ENCODE measurements at places on chromosomes 5 and 9.

DNA sequence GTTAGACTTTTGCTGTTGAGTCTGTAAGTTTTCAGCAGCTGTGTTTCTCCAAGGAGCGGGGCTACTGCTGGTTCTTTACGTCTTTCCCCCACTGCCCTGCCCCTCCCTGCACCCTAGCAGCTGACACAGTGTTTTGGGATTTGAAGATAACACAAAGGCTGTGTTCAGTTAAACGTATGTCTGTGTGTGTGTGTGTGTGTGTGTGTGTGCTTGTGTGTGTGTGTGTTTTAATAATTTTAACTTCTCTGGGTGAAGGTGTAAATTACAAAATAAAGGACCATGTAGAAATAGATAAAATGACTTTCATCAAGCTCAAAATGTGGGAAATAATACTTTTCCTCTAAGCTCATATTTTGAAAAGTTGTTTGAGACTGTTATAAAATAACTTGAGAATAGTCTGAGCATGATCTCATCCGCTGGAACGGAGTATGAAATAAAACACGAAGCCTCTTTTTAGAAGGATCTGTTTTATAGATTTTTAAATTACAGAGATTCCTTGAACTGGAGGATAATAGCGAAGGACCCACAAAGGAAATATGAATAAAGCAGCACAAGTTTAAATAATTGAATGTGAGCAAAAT is 10.9 kb downstream of the ABL1 start:
- DNase-seq, result no peak

DNA sequence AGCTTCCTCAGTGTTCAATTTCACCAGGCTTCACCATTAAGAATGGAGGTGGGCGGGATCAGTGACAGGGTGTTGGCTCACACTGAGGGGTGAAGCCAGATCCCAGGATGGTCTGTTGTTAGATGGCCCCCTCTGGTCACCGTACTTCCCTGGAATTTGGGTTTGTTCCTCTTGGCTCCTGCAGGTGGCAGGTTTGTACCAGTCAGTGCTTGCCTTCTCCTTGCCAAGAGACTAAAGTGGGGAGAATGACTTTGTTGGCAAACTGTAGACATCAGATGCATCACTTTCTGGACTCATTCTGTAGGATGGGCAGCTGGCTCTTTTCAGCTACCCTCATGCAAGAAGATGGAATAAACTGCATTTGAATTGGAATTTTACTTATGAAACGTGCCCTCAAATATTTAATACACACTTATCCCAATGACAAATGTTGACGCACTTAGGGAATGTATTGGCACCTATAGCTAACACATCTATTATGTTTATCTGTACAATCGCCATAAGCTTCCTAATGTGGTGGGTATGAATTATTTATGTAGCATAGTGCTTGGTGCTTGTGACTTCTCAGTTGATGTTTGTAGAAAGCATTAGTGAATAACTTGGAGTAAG is 31.4 kb upstream of the ANKRD55 start:
- DNase-seq, result no peak

DNA sequence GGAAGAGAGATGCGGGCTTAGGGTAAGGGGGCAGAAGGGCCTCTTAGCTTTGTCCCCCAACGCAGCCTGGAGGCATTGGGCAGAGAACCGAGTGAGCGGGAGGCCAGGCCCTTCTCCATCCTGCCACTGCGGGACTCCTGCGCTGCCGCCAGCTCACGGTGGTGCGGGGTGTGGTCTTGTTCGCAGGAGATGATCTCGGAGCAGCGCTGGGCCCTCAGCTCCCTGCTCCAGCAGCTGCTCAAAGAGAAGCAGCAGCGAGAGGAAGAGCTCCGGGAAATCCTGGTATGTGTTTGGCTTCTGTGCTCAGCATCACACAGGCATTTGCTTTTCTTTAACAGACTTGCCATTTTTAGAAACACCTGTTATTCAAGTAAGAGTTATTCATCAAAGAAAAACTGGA is 41.3 kb downstream of the LRSAM1 start:
- DNase-seq, result no peak

GRCh38 chr5:56763711-56764466 is 51.5 kb upstream of the MAP3K1 start:
- no peak for DNase-seq

GRCh38 chr5:174307031-174307408 is 261.5 kb downstream of the NSG2 start:
- no peak for DNase-seq

- DNase-seq, result no peak
Measured at GRCh38 chr5:165525271-165525670, 2019.9 kb downstream of the MAT2B start.

DNA sequence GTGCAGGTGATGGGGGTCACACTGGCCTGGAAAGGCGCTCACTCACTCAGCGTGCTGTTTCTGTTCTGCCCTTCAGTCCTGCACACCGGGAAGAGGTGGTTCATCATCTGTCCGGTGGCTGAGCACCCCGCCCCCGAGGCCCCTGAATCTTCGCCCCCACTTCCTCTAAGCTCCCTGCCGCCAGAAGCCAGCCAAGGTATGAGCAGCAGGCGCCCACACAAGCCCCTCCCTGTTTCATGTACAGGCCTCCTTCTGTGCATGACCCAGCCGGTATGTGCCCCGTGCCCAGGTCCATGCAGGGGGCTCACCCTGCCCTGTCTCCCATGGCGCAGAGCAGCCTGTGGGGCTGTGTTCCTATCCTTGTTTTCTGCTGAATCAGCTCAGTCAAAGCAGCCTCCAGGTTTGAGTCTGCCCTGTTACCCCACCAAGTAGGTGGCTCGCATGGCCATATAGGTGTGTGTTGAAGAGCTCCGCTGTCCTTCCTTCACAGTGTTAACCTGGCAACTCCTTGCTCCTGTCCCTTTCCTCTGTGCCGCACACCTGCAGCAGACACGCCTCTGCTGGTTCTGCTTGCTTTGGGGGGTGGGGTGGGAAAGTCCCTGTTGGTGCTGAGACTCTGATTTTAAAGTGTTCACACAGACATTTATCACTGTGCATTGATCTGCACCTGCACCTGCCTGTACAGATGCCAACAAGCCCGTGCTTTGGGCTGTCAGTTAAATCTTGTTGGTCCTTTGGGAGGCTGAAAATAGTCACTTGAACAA is 84.8 kb downstream of the WNK2 start:
- no peak for DNase-seq

DNA sequence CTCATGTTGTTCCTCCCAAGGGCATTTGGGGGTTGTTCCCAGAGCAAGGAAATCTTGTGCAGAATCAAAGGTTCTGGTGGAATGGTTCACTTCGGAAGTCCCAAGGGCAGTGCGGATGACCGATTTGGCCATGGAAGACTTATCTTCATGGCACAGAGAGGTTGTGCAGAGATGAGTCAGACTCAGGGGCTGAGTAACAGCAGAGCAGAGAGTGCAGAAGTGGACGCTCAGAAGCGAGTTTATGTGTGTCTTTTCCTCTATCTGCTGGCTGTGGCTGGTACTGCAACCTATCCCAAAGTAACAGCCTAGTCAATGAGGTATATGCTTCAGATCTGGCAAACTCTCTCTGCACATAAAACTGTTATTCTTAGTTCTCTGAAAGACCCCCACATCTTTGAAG is 118.1 kb downstream of the DPYSL3 start:
- DNase-seq, result no peak

DNA sequence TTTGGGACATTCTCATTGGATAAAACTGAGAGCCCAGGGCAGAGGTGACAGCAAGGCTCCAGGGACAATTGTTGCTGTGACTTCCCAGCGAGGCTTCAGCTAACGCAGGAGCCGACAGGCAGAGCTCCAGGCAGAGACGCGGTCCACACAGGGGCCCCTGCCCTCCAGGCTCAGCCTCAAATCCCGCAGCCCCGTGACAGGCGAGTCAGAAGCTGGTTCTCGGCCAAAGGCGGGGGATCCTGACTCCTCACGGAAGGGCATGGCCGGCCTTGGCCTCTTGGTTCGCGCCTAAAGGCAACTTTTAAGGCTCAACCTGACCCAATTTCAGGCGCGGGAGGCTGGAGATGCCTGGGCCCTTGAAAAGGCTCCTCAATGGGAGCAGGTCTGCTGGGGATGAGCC is 21.3 kb downstream of the SLC12A7 start:
- DNase-seq, result no peak

GRCh38 chr9:127095411-127095810 is 27.0 kb downstream of the ANGPTL2 start:
- DNase-seq, result no peak

GRCh38 chr5:158164296-158165047 is 305.5 kb upstream of the CLINT1 start:
- DNase-seq, result no peak

- DNase-seq, result no peak
Measured at GRCh38 chr9:130830231-130830760, 4.8 kb upstream of the ABL1 start.

GRCh38 chr5:112186401-112186990 is 232.6 kb downstream of the EPB41L4A start:
- DNase-seq, result no peak

DNA sequence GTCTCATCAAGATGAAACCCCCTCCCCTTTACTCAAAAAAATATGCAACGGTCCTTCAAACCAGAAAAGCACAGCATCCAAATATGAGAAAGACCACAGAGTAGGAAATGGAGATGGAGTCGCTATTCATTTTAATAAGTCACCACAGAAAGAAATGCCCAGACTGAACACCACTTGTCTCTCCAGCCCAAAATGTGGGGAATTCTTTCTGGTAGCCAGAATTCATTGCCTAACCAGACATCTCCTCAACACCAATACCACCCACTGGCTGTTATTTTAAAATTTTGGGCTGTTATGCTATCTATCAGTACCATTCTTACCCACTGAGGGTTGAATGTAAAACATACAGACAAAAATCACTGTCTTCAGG is 100.1 kb downstream of the SUSD1 start:
- no peak for DNase-seq

- no peak for DNase-seq
Measured at GRCh38 chr5:173534031-173534430, 82.4 kb downstream of the BOD1 start.

GRCh38 chr5:60538955-60539866 is 160.8 kb downstream of the DEPDC1B start:
- no peak for DNase-seq

GRCh38 chr5:150580917-150581316 is 59.5 kb upstream of the SYNPO start:
- DNase-seq, result no peak

DNA sequence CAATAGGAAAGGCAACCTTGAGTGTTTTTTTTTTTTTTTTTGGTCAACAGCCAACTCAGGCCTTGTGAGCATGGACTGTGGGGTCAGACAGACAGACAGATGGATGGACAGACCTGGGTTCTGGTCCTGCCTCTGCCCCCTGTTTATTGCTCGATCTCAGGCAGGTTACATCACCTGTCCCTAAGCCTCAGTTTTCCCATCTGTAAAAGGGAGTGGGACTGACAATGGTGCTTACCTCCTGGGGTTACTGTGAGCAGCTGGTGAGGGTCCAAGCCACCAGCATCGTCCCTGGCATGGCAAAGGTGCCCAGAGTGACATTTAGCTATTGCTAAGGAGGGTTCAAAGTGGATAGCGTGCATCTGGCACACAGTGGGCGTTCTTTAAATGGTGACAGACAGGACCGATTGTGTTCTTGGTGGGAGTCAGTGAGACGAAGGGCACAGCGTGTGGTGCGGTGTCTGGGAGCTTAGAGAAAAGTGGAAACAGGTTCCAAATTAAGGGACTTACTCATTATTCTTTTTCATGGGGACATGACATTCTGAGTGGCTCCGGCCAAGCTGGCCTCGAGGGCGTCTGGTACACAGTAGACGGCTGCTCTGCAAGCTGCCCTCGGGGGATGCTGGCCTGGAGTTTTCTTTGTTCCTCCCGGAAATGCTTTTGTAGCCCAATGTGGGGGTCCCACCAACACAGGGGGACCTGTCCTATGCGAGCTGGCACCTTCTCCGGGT is 72.1 kb downstream of the COL27A1 start:
- no peak for DNase-seq

- peak; percentile 47 for DNase-seq
Measured at GRCh38 chr5:132103332-132103951, 29.9 kb downstream of the CSF2 start.

- no peak for DNase-seq
Measured at GRCh38 chr5:172458976-172459782, 4.9 kb upstream of the SH3PXD2B start.

DNA sequence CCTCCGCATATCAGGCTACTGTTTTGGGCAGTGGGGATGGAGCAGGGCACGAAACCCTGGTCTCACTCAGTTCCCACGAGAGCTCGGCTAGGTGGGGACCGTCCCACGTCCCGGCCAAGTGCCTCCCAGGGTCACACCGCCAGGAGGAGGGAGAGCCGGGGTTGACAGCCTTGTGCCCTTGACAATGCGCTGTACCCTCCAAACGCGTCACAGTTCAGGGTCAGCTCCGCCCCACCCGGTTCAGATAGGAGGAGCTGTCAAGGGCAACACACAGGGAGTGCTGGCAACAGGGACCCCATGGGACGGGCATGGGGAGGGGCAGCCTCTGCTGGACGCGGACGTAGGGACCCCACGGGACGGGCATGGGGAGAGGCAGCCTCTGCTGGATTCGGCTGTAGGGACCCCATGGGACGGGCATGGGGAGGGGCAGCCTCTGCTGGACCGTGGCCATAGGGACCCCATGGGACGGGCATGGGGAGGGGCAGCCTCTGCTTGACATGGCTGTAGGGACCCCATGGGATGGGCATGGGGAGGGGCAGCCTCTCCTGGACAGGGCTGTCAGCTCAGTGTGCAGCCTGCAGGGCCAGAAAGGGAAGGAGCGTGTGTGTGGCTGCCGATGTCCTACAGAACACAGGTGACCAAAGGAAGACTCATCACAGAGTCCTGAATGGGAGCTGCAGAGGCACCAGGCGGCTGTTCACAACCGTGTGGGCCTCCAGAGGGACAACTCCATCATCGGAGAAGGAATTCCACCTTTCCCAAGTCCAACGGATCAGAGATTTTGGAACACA is 29.4 kb downstream of the PNPLA7 start:
- DNase-seq, result no peak

Measured in stimulated activated CD8-positive, alpha-beta memory T cell treated with anti-CD3 and anti-CD28 coated beads, Interleukin-4, amount 100 ng/mL, for 1 hour (primary cell).